HuH-7.5 (cell line): ENCODE measurements at places on chromosomes 16 and 17.

GRCh38 chr16:8619671-8620370 lies 1.7 kb upstream of the METTL22 start:
- no peak for DNase-seq

DNA sequence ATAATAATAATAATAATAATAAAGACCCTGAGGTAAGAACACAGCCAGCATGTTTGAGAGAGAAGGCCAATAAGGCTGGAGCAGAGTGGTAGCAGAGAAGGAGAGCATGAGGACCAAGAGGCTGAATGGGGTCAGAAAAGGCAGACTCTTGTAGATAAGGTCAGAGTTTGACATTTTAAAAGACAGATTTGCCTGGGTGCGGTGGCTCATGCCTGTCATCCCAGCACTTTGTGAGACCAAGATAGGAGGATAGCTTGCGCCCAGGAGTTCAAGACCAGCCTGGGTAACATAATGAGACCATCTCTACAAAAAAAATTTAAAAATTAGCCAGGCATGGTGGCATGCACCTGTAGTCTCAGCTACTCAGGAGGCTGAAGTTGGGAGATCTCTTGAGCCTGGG lies 11.0 kb upstream of the WFIKKN2 start:
- no peak for DNase-seq

GRCh38 chr17:55873017-55873758 lies 122.3 kb downstream of the PCTP start:
- DNase-seq: no peak

- no peak for DNase-seq
These were observed 65.8 kb downstream of the TBX4 start for GRCh38 chr17:61517843-61518606.
